ENCODE measurements at places on chromosomes 3 and 15. TPM values are rescaled to one million over a fixed set of nuclear protein-coding genes. Genes with fewer than 3 reads are reported as not detected.

TFG gene
- polyA plus RNA-seq, result 64.6 TPM

PRRT3 gene
- polyA plus RNA-seq, result 0.14 TPM

ZMYND10 gene
- 0.31 TPM for polyA plus RNA-seq

- peaks cover 45% of the 10 kb centered on the region for H3K4me1 ChIP-seq
- H3K27ac ChIP-seq, result peak overlapping the region; percentile 91
- no peaks in the 10 kb centered on the region for H3K27me3 ChIP-seq
- peaks cover 2% of the 10 kb centered on the region for H3K36me3 ChIP-seq
- DNase-seq, result peak; percentile 34
- H3K4me3 ChIP-seq, result peak overlapping the region; percentile 68
Observed at GRCh38 chr15:60477916-60478565, 901 bp downstream of the ICE2 start.

DNA sequence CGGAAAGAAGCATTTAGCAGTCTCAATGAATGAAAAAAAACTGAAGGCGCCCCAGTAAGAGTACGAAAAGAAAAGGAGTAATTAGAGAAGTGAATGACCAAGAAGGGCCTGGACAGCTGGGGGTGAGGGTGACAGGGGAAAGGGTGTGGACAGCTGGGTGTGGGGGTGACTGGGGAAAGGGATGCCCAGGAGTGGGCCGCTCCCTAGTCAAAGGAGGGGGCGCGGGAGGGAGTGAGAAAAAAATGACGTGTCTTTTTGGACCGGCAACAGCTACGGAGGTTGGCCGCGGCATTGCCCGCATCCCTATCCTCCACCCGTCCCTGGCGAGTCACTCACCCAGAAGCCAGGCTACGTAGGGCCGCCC is 274 bp upstream of the ZCWPW2 start:
- H3K4me1 ChIP-seq, result peaks cover 28% of the 10 kb centered on the region
- peak overlapping the region; percentile 48 for H3K4me3 ChIP-seq
- H3K27ac ChIP-seq, result peak overlapping the region; percentile 98
- no peaks in the 10 kb centered on the region for H3K27me3 ChIP-seq
- no peaks in the 10 kb centered on the region for H3K36me3 ChIP-seq
- no peak for DNase-seq

All from liver (tissue), 10 donors.